ENCODE measurements at places on chromosomes 7 and 10. TPM values are rescaled to one million over a fixed set of nuclear protein-coding genes. Genes with fewer than 3 reads are reported as not detected.

- no peaks in the 10 kb centered on the region for H3K27me3 ChIP-seq
- H3K4me3 ChIP-seq, result no peak overlapping the region
- DNase-seq, result no peak
- H3K36me3 ChIP-seq, result no peaks in the 10 kb centered on the region
- H3K27ac ChIP-seq, result no peak overlapping the region
Measured at GRCh38 chr10:121624836-121625486, 26.7 kb upstream of the FGFR2 start.

GRCh38 chr7:18555120-18555519 lies 59.6 kb downstream of the HDAC9 start:
- H3K36me3 ChIP-seq, result no peaks in the 10 kb centered on the region
- H3K4me1 ChIP-seq, result peaks cover 20% of the 10 kb centered on the region
- no peak overlapping the region for H3K4me3 ChIP-seq
- DNase-seq, result peak; percentile 45

- H3K27ac ChIP-seq, result 0 out of 2 replicates have a peak overlapping the region, but pooled peaks have one; percentile 14
- H3K36me3 ChIP-seq, result no peaks in the 10 kb centered on the region
- H3K4me3 ChIP-seq, result no peak overlapping the region
- no peaks in the 10 kb centered on the region for H3K27me3 ChIP-seq
Measured at GRCh38 chr7:119964788-119965542, 308.0 kb upstream of the KCND2 start.

DNA sequence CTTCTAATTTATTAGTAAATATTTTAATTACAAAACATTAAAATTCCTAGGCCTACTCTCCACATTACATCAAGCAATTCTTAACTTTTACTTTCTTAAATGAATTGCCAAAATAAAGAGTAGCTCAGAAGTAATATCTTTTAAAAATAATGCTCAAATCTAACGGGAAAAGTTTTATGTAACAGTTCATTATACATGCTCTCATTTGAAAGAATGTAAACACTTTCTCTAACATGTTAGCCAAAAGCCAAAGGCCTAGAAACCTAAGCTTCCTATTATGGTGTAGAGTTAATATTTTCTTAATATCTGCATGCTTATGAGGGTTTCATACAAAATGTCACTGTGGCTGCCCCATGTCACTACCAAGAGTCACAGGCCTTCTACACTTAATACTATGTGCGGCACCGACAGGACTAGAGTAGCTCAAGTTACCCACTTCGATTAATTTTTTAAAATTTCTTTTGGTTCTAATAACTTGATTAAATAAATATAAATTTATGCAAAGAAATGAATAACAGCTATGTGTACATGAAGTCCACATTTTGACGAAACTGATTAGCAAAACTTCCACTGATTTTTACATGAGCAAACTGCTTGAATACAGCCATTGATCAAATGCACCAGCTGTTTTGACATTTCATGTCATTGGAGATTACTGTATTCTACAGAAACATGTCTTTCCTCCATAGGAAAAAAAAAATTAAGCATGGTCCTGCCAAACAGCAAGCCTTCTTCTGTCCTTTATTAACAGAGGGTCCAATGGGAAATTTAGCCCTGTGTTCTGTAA lies 3.5 kb downstream of the COBL start:
- H3K27ac ChIP-seq, result no peak overlapping the region
- H3K27me3 ChIP-seq, result peaks cover 52% of the 10 kb centered on the region
- H3K36me3 ChIP-seq, result no peaks in the 10 kb centered on the region
- DNase-seq, result no peak
- H3K4me1 ChIP-seq, result no peaks in the 10 kb centered on the region

- H3K4me3 ChIP-seq, result 0 out of 2 replicates have a peak overlapping the region, but pooled peaks have one; percentile 2
- peaks cover 56% of the 10 kb centered on the region for H3K4me1 ChIP-seq
- peak overlapping the region; percentile 85 for H3K27ac ChIP-seq
- no peaks in the 10 kb centered on the region for H3K27me3 ChIP-seq
- no peaks in the 10 kb centered on the region for H3K36me3 ChIP-seq
- DNase-seq, result peak; percentile 97
Measured at GRCh38 chr7:17532861-17533404, 234.5 kb downstream of the AHR start.

GRCh38 chr7:137209151-137209817 lies 134.2 kb downstream of the PTN start:
- no peaks in the 10 kb centered on the region for H3K36me3 ChIP-seq
- H3K27me3 ChIP-seq, result no peaks in the 10 kb centered on the region
- no peak for DNase-seq
- H3K4me1 ChIP-seq, result no peaks in the 10 kb centered on the region
- H3K27ac ChIP-seq, result no peak overlapping the region

DNA sequence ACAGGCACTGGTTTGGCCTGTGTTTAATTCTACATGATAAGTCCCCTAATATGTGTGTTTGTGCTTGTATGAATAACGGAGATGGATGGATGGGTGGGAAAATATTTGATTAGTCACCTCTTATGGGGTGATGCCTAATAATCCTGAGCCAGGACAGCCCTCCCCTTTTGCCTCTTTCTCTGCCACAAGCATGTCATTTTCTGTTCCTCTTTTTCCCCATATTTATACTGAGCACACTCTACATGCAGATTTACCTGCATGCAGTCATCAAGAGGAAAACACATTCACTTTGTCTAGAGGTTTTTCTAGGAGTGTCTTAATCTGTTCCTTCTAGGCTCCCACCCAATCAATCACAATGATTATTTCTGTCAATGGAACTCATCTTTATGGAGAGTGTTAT lies 111.6 kb upstream of the TBX20 start:
- no peaks in the 10 kb centered on the region for H3K4me1 ChIP-seq
- H3K27ac ChIP-seq, result no peak overlapping the region
- no peak for DNase-seq
- H3K36me3 ChIP-seq, result no peaks in the 10 kb centered on the region
- no peaks in the 10 kb centered on the region for H3K27me3 ChIP-seq

XRCC2 gene
- total RNA-seq, result 1.1 TPM

ACTR3C gene
- total RNA-seq, result not detected

MOGAT3 gene
- not detected for total RNA-seq

MYL7 gene
- not detected for total RNA-seq

CYP26A1 gene
- not detected for total RNA-seq

ANXA8L1 gene
- total RNA-seq, result 2.2 TPM
